ENCODE measurements at places on chromosomes 12 and 14.

GRCh38 chr12:45933504-45933903 lies 56.9 kb downstream of the SCAF11 start:
- no peak for DNase-seq

GRCh38 chr14:69994002-69994401 lies 114.8 kb downstream of the SMOC1 start:
- no peak for DNase-seq

DNA sequence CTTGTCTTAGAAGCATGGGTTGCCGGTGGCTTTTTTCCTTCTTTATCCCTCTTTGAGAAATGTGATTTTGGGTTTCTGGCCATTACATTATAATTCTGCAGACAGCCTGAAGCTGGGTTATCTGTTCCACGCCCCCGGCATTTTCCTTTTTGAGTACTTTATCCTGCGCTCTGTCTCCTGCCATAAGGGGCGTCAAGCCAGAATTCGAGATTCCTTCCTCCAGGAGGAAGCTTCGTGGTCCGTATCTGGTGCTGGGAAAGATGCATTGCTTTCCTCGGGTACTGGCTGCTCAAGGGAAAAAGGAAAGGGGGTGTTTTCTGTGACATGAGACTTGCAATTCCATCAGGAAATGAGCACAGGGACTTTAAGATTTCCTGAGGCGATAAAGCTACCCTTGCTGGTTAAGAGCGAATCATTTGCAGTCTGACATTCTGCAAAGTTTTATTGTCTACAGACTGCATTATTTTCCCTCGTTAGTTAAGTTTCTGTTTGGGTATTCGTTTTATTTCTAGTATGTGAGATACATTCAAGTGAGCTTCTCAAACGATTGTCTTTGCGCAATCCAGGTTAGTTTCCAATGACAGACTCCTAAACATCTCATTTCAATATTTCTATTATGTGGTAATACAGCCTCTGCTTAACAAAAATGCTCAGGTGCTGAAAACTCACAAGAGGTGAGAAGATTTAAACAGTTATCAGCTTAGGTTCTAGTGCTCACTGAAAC lies 694 bp downstream of the AKAP5 start:
- peak; percentile 35 for DNase-seq

DNA sequence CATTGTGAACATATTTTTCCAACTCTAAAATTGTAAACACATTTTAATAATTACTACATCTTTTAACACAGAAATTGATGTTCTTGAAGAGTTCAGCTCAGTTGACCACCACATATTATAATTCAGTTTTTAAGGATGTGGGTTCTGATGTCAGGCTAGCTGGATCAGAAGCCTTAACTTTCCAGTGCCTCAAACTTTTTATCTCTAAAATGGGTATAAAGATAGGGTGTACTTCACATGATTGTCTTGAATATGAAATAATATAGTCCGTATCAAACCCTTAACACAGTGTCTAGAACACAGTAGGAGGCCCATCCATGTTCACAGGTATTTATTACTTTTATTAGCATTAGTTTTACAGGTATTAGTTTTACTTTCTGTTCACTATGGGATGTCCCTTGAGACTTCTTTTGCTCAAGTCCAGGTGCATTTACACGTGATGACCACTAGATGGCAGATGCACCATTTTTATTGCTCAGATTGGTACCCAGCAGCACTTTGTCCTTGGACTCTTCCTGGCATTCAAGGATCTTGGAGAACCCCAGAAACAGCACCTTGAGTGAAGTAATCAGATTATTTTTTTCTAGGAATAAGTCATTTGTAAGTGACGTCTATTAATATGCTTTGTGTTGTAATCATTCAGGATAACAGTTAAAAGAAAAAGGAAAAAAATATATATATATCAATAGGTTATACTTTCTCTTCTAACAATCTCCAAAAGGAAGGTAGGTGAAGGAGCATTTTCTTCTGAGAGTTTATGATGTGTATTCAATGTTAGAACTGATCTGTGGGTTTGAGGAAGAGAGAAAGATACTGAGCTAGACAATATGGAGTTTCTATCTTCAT lies 580.2 kb downstream of the ETNK1 start:
- DNase-seq: peak; percentile 14

DNA sequence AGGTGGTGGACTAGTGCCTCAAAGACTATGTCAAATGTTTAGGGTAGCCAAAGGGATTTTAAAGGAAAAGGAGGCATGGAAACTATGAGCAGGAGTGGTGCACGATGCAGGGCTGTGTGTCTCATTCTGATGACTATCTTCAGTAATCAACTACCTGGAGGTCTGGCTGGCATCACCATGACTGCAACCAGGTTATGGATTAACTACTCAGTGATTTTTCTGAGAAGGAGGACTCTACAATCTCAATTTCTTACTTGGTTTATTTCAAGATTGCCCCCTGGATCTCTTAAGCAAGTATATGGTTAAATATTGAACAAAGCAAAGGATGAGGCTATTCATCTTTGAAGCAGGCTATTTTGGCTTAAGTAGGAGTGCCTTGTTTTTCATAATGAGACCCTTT lies 19.2 kb upstream of the EDDM3A start:
- no peak for DNase-seq

DNA sequence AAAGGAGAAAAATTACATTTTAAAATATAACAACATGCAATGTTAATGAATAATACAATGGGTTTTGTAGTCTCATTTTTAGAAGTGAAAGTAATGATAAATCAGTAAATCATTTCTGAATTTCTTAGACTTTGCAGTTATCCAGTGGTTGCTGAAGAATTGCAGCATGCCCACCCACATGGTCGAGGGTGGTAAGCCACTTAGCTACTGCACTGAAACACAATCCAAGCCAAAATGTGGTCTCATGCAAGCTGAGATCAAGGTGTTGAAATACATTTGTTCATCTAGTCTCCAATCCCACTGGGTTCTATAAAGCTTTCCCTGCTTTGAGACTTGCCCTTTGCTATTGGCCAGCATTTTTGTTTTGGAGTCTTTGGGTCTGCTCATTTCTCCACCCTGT lies 247.9 kb downstream of the NELL2 start:
- no peak for DNase-seq

- DNase-seq: no peak
Measured at GRCh38 chr12:112796067-112796466, 4.5 kb downstream of the RPH3A start.

All from nephron progenitor cell (in vitro differentiated cells).